Hematopoietic multipotent progenitor cell treated with erythropoietin and hydrocortisone succinate and interleukin-3 and kit ligand, for 15 days (in vitro differentiated cells): ENCODE measurements at places on chromosomes 6 and 20.
A peak's percentile ranks its signal among the peaks of the same experiment; 100 is the strongest.

DNA sequence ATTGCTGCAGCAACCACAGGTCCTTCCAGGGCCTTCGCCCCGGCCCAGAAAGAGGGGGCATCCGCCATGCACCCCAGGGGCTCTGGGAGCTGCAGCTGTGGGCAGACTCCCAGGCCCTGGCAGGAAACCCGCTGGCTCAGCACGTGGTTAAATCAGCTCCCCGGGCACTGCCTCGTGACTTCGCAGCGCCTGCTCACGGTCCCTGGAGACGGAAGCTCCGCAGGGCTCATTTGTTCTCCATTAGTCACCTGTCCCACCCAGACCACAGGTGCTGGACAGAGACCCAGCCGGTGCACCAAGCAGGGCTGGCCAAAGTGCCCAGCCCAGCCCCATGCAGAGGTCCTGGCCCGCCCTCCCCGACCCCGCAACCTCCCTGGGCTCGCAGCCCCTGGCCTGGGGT lies 14.7 kb downstream of the KCNQ2 start:
- no peak for DNase-seq

DNA sequence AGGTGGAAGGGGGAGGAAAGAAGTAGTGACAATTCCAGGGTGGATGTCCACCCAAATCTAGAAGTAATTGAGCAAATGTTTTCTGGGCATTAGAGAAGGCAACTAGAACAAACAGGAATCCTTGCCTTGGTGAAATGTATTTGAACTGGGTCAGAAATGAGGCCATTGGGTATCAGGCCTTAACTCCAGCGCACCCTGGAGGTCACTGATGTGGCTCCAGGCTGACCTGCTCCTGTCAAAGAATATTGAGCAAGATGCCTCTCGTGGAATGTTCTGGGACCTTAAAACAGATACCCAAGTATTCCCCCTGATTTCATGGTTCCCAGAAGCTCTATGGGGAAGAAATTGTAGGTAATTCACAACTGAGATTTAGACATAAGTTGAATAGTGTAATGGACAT lies 6.9 kb downstream of the HLA-DPB1 start:
- DNase-seq: peak; percentile 14

- no peak for DNase-seq
Observed at GRCh38 chr6:118791499-118791898, 102.5 kb upstream of the ASF1A start.

GRCh38 chr6:154170106-154170505 lies 131.1 kb downstream of the OPRM1 start:
- no peak for DNase-seq

DNA sequence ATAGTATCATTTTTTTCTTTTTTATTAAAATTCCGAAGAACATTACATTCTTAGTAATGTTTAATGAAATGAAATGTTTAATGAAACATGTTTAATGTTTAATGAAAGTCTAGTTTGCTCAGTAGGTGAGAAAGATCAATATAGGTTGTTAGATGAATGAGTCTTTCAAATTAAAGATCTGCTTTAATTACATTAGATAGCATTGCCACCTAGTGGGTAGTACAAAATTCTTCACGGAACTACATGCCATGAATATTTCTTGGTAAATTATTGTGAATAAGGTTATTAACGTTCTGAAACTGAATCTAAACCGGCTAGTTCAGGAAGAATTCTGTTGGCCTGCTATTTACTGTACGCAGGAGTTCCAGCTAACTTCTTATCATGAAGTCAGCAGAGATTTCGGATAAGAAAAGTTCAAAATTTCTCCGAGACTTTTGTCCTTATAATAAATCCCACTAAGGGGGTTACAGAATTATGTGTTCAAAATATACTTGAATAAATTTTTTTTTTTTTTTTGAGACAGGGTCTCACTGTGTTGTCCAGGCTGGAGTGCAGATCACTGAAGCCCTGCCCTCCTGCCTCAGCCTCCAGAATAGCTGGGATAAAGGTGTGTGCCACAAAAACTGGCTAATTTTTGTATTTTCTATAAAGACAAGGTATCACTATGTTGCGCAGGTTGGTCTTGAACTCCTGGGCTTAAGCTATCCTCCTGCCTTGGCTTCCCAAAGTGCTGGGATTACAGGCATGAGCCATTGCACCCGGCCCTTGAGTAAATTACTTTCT lies 7.9 kb upstream of the GMNN start:
- peak; percentile 53 for DNase-seq

- DNase-seq: no peak
Observed at GRCh38 chr6:31502586-31502985, 4.6 kb downstream of the MICB start.

- DNase-seq: no peak
Observed at GRCh38 chr6:165616116-165616515, 46.9 kb downstream of the PDE10A start.
